Stimulated activated CD8-positive, alpha-beta memory T cell treated with anti-CD3 and anti-CD28 coated beads, Interleukin-4, amount 100 ng/mL, for 4 hours (primary cell): ENCODE measurements at places on chromosomes 1 and 21.
A peak's percentile ranks its signal among the peaks of the same experiment; 100 is the strongest.

- no peak for DNase-seq
Observed at GRCh38 chr1:3714284-3714741, 37.9 kb upstream of the CCDC27 start.

DNA sequence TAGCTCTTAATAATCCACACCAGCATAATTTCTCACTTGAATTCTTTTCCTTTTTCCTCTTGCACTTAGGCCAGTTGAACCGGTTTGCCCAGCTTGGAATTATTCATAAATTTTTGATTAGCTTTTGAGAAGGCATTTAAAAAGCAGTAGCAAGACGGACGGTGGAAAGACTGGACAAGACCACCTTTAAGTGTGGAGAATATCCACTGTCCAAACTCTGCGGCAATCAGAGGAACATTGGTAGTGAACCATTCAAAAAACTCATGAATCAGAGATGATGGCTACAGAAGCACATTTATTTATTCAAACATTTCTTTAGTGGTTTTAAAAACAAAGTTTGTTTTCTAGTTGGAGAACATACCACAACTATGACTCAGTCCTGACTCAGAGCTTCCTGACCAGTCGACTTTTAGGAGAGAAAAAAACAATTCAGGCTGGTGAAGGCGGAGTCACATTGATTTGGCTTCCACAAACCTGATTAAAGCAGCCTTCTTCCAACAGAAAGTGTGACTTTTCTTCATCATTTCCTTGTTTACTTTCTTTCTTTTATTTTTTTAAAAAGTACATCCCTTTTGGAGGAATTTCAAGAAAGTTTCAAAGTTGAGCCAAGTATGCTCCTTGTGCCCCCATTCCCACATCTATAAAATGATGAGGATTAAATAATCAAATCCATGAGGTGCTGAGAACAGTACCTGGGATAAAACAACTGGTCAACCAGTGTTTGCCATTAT, 128.8 kb downstream of the ADSS2 start:
- peak; percentile 18 for DNase-seq

DNA sequence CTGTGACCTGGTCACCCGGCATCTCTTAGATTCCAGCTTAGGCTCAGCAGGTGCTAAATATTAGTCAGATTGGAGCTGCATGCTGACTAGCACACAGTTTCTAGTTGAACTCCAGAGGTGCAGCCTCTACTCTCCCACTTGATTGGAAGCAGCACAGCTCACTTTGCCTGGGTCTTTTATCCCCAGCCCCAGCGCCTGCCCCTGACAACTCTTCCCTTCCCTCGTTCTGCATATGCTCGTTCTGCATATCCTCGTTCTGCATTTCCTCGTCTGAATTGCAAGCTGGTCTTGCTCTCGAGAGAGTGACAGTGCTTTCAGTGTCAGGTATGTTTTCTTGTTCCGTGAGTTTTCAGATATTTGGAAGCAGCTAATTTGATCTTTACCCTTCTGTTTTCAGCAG, 11.7 kb downstream of the COL18A1 start:
- DNase-seq: no peak

- no peak for DNase-seq
Observed at GRCh38 chr1:51559064-51559500, 40.0 kb upstream of the EPS15 start.

GRCh38 chr1:9860887-9861286, 37.1 kb upstream of the CLSTN1 start:
- DNase-seq: no peak

DNA sequence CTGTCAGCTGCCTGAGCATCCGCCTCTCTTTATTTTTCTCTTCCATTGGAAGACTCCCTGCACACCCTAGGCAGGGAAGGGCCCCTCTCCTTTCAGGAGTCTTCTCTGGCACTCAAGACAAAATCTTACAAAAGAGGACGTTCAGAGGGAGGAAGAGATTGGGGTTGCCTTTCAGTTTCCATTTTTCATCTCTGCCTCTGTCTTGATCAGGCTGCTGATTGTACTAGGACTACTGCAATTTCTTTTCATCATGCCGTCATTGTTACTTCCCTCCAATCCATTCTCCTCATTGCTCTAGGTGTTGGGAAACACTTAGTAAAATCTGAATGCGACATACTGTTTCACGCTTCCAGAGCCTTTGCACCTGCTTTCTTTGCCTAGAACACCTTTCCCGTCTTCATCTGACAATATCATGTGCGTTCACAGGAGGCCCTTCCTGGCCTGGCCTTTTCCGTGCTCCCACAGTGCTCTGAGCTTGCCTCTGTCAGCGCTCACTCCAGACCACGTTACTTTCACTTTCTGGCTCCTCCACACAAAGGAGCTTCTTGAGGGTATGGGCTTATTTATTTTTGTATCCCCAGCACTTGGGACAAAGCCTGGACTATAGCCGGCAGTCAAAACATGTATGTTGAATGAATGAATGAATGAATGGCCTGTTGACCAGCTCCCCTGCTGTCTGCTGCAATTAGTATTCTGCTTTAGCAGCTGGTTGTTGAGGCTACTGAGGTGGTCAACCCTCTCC, 10.9 kb downstream of the LRRC71 start:
- DNase-seq: no peak
